ENCODE measurements at places on chromosomes 1 and 21.

DNA sequence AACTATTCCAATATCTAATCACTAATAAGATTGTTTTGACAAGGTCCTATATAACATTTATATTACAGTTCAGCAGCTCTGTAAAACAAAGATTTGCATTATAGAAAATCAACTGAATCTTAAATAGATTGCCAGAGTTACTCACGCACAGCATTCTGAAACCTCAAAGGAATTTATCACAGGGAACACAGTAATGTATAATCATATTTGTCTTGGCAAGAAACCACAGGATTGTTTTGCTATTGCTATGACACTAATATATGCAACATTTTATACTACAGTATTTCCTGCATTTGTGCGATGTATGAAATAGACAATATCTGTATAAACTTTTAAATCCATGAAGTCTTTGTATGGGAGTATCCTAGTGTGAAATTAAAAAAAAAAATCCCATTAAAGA, 101.4 kb downstream of the PLPPR5 start:
- DNase-seq, result peak; percentile 85

DNA sequence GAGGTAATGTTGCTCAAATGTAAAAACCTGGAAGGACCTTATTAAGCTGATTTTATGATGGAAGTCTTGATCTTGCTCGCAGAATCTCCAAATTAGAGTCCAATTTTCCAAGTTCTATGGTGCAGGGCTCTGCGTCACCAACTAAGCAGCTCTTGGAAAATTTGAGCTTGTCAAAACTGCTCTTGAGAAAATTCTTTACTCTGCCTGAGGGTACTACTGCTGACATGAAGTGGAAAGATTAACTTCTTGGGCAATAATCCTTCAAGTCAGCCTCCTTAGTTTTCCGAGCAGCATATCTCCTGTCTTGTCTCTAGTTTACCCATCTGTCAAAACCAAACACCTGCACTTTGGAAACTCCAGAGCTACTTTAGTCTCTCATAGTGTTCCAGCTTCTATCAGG, 293.7 kb downstream of the KCTD3 start:
- no peak for DNase-seq

GRCh38 chr1:204077979-204078696, 5.2 kb downstream of the SOX13 start:
- DNase-seq, result no peak

DNA sequence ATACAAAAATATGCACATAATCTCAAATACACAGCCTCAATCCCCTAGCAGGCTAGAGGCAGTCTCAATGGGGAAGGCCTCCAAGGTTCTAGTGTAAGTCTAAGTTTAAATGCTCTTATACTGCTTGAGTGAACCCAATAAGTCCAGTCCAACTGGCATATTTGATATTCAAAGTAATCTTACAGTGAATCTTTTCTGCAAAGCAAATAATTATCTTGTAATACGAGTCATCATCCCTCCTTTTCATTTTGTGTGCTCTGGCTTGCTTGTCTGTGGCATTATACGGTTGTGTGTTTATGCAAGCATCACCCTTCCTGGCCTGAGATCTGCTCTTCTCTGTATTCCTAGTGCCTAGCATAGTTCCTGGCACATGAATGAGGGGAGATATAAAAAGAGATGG, 166.9 kb upstream of the HMGB4 start:
- DNase-seq, result no peak

DNA sequence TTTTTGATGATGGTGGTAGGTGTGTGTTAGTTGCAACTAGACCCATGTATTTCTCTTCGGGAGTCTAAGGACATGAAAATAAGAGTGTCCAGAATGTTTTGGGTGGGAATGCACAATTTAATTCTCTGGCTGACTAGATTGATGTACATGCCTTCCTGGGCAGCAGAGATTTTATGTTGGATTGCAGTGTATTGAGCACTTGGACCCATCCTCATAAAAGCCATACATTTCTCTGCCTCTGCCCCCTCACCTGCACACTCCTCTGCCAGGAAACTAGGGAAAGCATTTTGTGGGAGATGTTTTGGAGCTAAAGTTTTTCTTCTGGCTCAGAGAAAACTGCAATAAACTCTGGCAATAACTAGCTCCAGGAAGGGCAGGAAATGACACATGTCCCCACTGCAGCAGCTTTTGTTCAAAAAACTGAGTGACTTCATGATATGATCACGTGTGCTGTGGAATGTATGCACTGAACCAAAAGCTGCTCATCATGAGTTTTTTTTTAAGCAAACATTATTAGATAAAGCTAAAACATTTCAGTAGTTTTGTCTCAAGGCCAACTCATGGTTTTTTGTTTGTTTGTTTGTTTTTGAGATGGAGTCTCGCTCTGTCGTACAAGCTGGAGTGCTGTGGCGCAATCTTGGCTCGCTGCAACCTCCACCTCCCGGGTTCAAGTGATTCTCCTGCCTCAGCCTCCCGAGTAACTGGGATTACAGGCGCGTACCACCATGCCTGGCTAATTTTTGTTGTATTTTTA, 17.6 kb downstream of the RIT1 start:
- no peak for DNase-seq

DNA sequence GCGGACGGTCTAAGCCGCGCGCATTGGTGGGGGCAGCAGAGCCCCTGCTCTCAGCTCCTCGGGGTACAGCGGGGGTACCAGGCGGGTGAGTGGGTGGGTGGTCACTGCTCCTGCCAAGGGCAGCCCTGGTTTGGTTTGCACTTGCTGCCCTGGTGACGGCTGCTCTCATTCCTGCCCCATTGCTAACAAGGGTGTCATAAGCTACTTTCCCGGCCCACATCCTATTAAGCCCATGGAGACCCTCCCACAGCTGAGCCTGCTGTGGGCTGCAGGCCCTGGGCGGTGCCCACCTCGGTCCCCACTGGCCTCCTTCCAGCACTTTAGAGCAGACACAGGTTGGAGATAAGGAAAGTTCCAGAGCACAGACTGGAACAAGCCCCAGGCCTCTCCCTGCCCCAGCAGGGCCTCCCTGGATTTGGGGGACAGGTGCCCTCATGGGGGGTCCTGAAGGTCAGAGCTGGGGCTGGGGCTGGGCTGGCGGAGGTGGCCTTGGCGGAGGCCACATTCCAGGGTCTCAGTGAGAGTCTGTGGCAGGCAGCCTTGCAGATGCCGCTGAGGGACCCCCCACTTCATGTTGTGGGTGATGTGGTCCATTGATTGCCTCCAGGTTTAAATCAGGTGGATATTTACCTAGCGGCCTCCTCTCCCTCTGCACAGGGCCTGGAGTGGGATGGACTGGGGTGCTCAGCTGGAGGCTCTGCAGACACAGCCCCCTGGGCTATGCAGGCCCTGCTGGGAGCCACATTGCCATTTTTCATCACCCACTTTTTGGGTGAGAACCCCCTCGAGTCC, 27.0 kb downstream of the COL18A1 start:
- no peak for DNase-seq

DNA sequence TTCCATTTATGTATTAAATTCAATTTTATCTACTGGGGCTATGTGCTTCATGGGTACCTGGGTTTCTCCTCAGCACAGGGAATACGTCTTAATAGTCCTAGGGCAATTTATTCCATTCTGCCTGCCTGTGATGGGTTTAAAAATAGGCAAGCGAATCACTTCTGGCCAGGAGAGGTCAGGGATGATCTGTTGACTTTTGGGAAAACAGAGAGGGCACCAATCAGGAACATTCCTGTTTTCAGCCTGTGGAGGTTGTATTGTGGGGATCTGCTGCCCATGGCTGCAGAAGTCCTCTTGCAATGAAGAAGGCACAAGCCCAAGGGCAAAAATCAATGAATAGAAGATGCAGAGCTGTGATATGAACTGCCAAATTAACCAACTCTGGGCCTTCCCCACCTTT, 303.1 kb downstream of the CTH start:
- DNase-seq, result no peak

DNA sequence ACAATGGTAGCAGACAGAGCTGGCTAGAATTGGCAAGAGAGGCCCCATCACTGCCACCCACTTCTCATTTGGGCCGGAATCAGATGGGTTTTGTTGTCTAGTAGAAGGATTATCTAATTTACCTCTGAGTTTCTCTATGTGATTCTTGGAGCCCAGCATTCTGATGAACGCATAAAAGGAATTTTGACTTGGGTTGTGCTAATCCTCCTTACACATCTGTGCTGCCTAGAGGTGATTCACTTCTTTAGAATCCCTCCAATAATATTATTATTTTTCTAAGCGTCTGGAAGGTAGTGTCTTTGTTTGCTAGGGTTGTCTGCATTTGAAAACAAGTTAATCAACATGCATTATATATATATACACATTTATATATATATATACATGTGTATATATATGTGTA, 118.1 kb downstream of the RUNX1 start:
- no peak for DNase-seq

DNA sequence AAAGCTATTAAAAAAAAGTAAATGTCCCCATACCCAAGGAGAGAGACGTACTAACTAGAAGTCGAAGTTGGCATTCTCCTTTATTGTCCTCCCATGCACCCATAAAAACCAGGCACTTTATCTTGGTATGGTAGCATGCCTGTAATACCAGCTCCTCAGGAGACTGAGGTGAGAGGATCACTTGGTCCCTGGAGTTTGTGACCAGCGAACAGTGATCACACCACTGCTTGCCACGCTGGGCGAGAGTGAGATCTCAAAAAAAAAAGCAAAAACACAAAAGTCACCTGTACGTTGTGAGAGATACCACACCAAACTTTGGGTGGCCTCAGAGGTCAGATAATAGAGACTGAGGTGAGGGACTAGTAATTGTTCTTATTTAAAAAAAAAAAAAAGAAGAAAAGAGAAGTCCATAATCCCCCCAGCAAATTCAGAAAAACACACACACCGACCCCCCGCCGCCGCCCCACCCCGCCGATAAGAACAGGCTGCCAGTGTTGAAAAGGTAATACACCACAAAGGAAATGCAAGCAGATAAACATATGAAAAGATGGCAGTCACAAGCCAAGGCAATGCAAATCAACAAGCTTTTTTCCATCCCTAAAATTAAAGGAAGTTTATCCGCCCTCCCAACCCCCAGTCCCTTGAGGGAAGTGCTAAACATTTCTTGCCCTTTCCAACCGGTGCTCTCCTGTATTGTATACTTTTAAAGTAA, 3.6 kb downstream of the L1TD1 start:
- DNase-seq, result no peak

DNA sequence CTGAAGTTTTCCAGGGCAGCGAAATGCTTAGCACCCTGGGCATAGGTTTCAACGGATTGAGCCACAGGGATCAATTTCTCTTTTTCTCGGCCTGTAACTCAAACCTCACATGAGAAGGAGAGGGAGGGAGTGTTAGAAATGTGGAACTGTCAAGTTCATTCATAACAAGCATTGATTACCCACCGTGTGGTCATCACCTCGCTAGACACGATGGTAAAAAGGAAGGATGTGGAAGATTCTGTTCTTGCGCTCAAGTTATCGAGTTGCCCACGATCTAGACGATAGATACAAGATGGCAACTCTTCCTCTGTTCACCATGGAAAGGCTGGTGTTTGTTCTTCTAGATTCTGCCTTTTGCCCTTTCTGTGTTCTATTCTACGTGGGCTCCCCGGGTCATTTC, 4.0 kb upstream of the RCAN3 start:
- DNase-seq, result no peak

- no peak for DNase-seq
Measured at GRCh38 chr21:19440792-19441655, 1037.4 kb upstream of the TMPRSS15 start.

DNA sequence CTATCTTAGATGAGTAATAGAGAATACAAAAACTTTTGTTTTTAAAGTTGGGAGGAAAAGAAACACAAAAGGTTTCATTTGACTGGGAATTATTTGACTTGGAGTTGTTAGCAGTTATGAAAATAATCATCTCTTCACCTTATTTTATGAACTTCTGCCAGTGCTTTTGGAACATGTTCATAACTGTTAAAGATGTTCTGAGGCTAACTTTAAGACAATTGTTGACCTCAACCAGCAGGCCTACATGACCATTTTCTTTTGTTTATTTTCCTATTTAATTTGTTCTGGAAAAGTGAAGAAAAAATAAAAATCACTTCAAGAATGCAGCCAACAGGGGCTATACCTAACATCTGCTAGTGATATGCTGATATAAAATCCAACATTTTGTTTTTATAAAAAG, 37.4 kb downstream of the JAM2 start:
- no peak for DNase-seq

- DNase-seq, result no peak
Measured at GRCh38 chr1:10671622-10672342, 124.7 kb downstream of the CASZ1 start.

DNA sequence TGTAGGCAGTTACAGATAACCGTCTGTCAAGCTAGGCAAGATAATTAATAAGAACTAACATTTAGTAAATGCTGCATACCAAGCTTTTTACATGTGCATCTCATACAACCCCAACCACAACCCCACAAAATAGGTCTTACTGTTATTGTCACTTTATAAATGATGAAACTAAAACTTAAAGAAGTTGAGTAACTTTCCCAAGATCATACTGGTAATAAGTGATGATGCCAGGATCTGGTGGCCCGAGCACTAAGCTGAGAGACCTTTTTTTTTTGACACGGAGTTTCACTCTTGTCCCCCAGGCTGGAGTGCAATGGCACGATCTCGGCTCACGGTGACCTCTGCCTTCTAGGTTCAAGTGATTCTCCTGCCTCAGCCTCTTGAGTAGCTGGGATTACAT, 1.8 kb downstream of the NCSTN start:
- DNase-seq, result no peak
